ENCODE measurements at places on chromosomes 4 and X. TPM values are rescaled to one million over a fixed set of nuclear protein-coding genes. Genes with fewer than 3 reads are reported as not detected.

OTUD6A gene
- not detected for total RNA-seq

TBC1D8B gene
- 1.3 TPM for total RNA-seq

TLR10 gene
- not detected for total RNA-seq

PLK4 gene
- 11.0 TPM for total RNA-seq

PRR32 gene
- total RNA-seq = not detected

CT45A3 gene
- 0.23 TPM for total RNA-seq

PNMA6F gene
- total RNA-seq = not detected

DCUN1D4 gene
- 14.5 TPM for total RNA-seq

POU4F2 gene
- not detected for total RNA-seq

ZNF711 gene
- total RNA-seq = 0.74 TPM

ADH6 gene
- 0.05 TPM for total RNA-seq

SORCS2 gene
- 4.6 TPM for total RNA-seq

SMARCAD1 gene
- total RNA-seq = 12.3 TPM

TENT5D gene
- total RNA-seq = not detected

POF1B gene
- total RNA-seq = 2.5 TPM

TLR1 gene
- total RNA-seq = 0.24 TPM

CPLX1 gene
- 0.44 TPM for total RNA-seq

TCEAL5 gene
- not detected for total RNA-seq

C1QTNF7 gene
- not detected for total RNA-seq

SYNPO2 gene
- 1.3 TPM for total RNA-seq

STS gene
- total RNA-seq = 2.1 TPM

ANK2 gene
- total RNA-seq = 1.2 TPM

P2RY10 gene
- total RNA-seq = not detected

KLHL34 gene
- not detected for total RNA-seq

ZDHHC9 gene
- 51.9 TPM for total RNA-seq

PRRG1 gene
- total RNA-seq = 5.7 TPM

TRIM60 gene
- total RNA-seq = not detected

BTC gene
- 1.2 TPM for total RNA-seq

LGI2 gene
- 0.07 TPM for total RNA-seq

CAMK2D gene
- 15.7 TPM for total RNA-seq

SLIT2 gene
- total RNA-seq = 0.18 TPM

ZFP92 gene
- 0.50 TPM for total RNA-seq

SHOX gene
- not detected for total RNA-seq

CT45A10 gene
- not detected for total RNA-seq

AMTN gene
- not detected for total RNA-seq

PPM1K gene
- 1.0 TPM for total RNA-seq

MAGEC1 gene
- total RNA-seq = 0.09 TPM

IL13RA1 gene
- total RNA-seq = 61.3 TPM

TMEM271 gene
- not detected for total RNA-seq

ZNF630 gene
- 0.22 TPM for total RNA-seq

SERTM2 gene
- not detected for total RNA-seq

INTU gene
- total RNA-seq = 1.5 TPM

PPP4R3C gene
- not detected for total RNA-seq

ABLIM2 gene
- 4.5 TPM for total RNA-seq

PI4K2B gene
- 7.7 TPM for total RNA-seq

DNAAF6 gene
- 0.10 TPM for total RNA-seq
